ENCODE measurements at places on chromosomes 5 and 9. TPM values are rescaled to one million over a fixed set of nuclear protein-coding genes. Genes with fewer than 3 reads are reported as not detected.

OR1N2 gene
- not detected for total RNA-seq

SEMA5A gene
- total RNA-seq, result 2.7 TPM

DNA sequence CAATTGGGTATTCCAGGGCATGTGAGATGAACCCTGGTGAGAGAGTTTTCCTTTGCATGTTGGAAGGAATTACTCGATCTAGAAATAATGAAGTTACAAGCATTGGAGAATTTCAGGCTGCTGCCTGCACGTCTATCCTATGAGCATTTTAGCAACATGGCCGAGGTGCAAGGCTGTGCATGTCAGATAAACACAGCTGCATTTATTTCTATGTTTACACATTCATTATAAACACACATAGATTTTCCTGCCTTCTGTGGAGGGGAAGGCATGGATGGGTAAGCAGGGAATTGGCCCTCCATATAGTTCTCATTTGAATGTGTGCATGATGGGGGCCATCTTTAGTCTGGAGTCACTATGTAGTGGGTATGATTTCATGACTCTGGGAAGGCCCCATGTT is 42.3 kb downstream of the AOPEP start:
- no peak for DNase-seq

GRCh38 chr9:72526901-72527800 is 5.7 kb downstream of the TMC1 start:
- peak; percentile 95 for DNase-seq

- DNase-seq, result peak; percentile 88
Observed at GRCh38 chr5:42889311-42889933, 77.7 kb upstream of the SELENOP start.

TAS2R1 gene
- not detected for total RNA-seq
